ENCODE measurements at places on chromosomes 1 and 21.

- no peak for DNase-seq
Observed at GRCh38 chr1:222182641-222183040, 365.3 kb downstream of the HHIPL2 start.

DNA sequence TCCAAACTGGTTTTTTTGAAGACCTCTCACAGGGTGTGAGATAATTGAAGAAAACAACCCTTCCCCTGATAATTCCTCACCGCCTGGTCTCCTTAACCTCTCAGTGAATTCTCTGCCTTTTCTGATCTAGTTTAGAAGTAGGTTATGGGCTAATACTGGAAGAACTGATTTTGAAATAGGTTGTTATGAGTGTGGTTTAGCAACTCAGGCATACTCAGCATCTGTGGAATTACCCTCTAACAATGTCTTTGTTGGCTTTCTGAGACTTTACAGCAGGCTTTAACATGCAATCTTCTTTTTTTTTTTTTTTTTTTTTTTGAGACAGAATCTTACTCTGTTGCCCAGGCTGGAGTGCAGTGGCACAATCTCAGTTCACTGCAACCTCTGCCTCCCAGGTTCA is 10.3 kb upstream of the PLD5 start:
- no peak for DNase-seq

DNA sequence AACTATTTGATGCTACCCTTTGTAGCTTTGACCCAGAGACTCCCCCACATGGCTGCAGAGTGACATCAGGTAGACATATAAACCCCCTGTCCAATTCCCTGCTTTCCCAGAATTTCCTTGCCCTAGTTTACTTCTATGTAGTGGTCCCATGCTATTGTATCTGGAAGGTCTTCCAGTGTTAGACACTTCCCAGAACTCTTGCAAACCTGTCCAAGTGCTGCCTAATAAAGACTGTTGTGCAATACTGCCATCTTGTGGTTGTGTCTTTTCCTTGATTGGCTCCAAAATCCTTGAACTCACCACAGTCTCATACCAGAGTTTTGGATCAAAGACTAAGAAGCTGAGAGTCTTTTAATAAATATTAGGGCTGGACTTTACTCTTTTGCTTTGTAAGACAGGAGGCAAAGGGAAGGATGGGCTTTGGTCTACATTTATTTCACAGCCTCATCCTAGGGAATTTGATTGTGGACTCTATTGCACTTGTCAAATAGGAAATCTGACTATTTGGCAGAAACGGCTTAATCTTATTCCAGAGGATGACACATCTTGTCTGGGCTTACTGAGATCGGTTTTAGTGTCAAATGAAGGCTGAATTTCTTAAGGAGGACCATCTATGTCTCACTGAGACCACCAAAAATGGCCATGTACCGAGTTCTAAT is 169.9 kb downstream of the LRRC7 start:
- DNase-seq, result no peak

- DNase-seq, result no peak
Observed at GRCh38 chr1:115463347-115463746, 125.3 kb upstream of the NGF start.

GRCh38 chr1:57530206-57530910 is 106.5 kb upstream of the DAB1 start:
- DNase-seq, result no peak

DNA sequence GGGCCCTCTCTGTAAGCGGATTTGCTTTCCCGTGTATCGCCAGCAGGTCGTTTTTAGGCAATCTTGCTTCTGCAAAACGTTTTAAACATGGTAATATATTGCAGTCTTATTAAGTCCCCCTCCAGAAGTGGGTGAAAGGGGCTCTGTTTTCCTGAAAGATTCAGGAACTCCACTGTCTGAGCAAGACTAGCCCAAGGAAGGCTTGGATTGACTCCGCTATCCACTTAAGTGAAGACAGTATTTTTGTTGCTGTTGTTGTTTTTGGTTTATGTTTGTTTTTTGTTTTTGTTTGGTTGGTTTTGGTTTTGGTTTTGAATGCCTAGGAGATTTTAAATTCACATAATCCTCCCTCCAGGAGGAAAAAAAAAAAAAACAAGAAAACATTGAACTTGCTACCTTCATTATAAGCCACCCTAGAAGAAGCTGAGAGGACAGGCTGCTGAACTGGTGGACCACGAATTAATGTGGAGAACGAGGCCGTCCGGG is 29.1 kb upstream of the NFIA start:
- no peak for DNase-seq

- peak; percentile 43 for DNase-seq
Observed at GRCh38 chr1:20493839-20494608, 8.0 kb upstream of the CAMK2N1 start.

DNA sequence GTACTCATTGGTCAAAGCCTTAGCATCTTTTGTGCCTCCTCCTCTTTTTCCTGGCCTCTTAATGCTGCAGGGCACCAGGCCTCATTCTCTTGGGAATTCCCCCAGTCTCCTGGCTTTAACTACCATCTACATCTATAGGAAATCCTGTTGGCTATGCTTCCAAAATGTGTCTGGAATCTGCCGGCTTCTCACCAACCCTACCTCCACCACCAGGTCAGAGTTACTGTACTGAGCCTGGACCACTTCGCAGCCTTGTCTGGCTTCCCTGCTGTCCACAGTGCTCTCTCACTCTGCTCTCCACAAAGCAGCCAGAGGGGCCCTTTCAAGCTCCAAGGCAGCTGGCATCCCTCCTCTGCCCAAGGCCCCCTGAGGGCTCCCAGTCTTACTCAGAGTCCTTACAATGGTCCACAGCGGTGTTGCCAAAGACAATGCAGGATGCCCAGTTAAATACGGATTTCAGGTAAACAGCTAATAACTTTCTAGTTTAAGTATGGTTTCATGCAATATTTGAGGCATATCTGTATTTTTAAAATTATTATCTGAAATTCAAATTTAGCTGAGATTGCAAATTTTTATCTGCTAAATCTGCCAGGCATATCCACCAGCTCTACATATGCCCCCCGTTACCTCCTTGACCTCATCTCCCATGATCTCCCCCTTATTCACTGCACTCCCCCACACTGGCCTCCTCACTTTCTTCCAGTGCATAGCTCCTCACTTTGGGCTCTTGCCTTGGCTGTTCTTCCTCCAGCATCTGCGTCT is 34.5 kb upstream of the FAM163A start:
- no peak for DNase-seq

- no peak for DNase-seq
Observed at GRCh38 chr1:80218112-80218511, 1211.6 kb upstream of the ADGRL4 start.

DNA sequence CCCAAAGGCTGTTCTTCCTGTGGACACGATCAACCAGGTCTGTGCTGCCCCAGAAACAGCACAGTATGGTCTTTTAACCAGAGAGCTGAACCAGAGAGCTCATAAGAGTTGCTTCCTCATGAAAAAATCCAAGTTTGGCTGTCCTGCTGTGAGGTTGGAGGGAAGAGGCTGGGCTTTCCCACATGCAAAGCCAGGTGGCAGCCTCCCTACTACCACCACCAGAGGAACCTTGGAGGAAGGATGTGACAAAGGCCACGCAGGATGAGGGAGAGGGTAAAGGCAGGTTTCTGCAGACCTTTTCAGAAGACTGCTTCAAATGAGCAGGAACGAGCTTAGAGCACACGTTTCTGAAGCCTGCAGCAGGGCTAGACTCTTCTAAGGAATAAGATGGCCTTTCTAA is 27.1 kb downstream of the FAM78B start:
- no peak for DNase-seq

- no peak for DNase-seq
Observed at GRCh38 chr1:8443558-8444194, 125.8 kb downstream of the SLC45A1 start.

GRCh38 chr1:74570797-74571492 is 58.5 kb upstream of the LRRC53 start:
- DNase-seq, result no peak

DNA sequence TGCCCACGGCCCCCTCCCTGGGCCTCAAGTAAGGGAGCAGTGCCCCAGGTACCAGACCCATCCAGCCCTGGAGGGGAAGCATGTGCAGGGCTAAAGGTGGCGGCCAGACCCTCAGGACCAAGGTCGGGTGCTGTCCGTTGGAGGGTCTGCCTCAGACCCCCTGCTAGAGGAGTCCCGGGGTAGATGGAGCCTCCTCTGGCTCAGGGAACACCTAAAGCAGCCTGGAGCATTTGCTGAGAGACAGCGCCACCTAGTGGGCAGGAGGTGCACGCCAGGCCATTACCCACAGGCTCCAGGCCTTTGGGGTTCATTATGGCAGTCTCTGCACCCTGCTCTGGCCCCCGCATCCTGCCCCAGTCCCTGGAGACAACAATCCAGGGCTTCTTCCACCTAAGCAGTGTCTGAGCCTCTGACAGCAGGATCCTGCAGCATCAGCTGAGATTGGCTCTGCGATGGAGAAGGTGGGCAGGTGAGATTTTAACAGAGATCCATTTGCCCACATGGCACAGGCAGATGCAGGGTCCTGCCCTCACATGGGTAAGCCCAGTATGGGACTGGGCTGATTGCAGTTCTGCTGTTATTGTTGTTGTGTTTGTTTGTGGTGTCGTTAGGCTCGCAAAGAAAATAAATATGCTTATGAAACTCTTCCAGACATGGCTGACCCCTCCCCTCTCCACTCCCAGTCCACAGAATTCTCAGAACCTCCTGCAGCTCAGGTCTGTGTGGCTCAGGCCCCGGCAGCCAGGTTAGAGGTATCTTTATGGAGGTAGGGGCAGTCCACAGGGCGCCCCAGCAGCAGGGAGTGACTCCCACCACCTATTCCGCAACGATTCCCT is 42.4 kb downstream of the CTNNBIP1 start:
- DNase-seq, result peak; percentile 89

DNA sequence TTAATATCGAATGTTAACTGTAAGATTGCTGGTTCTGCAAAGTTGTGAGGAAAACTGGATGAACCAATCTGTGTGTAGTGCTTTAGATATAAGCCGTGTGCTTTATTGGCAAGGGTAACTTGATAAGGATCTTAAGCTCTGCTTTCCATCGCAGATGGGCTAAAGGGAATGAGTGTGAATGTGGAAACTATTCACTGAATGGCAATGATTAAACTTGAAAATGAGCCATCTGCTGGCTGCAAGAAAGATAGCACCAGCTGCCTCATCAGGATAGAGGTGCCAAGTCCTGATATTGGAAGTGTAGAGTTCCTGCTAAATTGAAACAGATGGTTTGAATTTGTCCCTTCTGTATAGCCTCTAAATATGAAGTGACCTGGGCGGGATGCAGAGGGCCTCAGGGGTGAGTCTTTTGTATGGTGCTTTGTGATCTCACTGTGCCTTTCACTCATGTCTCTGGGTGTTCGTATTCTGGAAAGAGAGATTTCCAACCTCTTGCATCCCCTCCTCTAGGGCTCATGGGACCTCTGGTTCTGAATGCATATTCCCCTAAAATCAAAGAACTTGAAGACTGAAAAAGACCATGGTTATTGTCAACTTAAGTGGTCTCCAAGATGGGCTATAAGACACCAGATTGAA is 9.2 kb downstream of the FCRL3 start:
- no peak for DNase-seq

DNA sequence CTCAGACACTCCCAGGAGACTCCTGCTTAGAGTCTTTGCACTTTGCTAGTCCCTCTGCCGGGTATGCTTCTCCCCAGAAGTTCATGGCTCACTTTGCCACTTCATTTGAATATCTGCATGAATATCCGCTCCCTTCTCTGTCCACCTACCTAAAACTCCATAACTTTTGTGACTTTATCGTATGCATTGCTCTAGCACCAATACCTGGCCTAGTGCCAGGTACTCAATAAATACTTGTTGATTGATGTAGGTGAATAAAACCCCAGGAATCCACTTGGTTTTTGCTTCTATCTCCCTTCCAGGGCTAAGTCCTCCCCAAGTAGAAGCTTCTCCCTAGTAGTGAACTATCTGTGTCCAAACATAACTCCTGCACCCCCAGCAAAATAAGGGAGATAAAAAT is 27.8 kb upstream of the CTTNBP2NL start:
- no peak for DNase-seq

- DNase-seq, result no peak
Observed at GRCh38 chr1:3530086-3530925, 75.8 kb downstream of the ARHGEF16 start.
